ENCODE measurements at places on chromosomes 12 and 14. TPM values are rescaled to one million over a fixed set of nuclear protein-coding genes. Genes with fewer than 3 reads are reported as not detected.

CCNK gene
- 35.7 TPM for total RNA-seq

FGF6 gene
- total RNA-seq, result not detected

BCAT1 gene
- 186 TPM for total RNA-seq

KRT72 gene
- not detected for total RNA-seq

EIF2S1 gene
- total RNA-seq, result 127 TPM

KRT6C gene
- not detected for total RNA-seq

KRT77 gene
- not detected for total RNA-seq

LMBR1L gene
- 42.7 TPM for total RNA-seq

GLT8D2 gene
- 41.9 TPM for total RNA-seq

KLRG1 gene
- total RNA-seq, result 0.78 TPM

ACRBP gene
- total RNA-seq, result 0.26 TPM

ADGRD1 gene
- total RNA-seq, result 3.1 TPM

SOAT2 gene
- not detected for total RNA-seq

ARHGEF25 gene
- total RNA-seq, result 31.5 TPM

CCDC198 gene
- total RNA-seq, result not detected

OR4E2 gene
- total RNA-seq, result not detected

GPR65 gene
- total RNA-seq, result 0.07 TPM

SFSWAP gene
- 21.4 TPM for total RNA-seq

AKAP6 gene
- total RNA-seq, result 10.1 TPM

TAS2R13 gene
- 2.4 TPM for total RNA-seq

FAM181A gene
- not detected for total RNA-seq

MED6 gene
- 22.5 TPM for total RNA-seq

SERPINA9 gene
- not detected for total RNA-seq

PTGDR gene
- total RNA-seq, result 2.6 TPM

COL2A1 gene
- not detected for total RNA-seq

LYZ gene
- not detected for total RNA-seq

RALGAPA1 gene
- total RNA-seq, result 34.4 TPM

SERPINA3 gene
- 9.7 TPM for total RNA-seq

PMEL gene
- total RNA-seq, result 0.65 TPM

SERPINA10 gene
- total RNA-seq, result not detected

TMTC2 gene
- 17.1 TPM for total RNA-seq

ADIPOR2 gene
- total RNA-seq, result 43.9 TPM

OR6C2 gene
- total RNA-seq, result not detected

PPP4R4 gene
- total RNA-seq, result 1.4 TPM

RNASE4 gene
- total RNA-seq, result 59.6 TPM

GDF11 gene
- total RNA-seq, result 15.3 TPM
